ENCODE measurements at places on chromosomes 3 and 15.

DNA sequence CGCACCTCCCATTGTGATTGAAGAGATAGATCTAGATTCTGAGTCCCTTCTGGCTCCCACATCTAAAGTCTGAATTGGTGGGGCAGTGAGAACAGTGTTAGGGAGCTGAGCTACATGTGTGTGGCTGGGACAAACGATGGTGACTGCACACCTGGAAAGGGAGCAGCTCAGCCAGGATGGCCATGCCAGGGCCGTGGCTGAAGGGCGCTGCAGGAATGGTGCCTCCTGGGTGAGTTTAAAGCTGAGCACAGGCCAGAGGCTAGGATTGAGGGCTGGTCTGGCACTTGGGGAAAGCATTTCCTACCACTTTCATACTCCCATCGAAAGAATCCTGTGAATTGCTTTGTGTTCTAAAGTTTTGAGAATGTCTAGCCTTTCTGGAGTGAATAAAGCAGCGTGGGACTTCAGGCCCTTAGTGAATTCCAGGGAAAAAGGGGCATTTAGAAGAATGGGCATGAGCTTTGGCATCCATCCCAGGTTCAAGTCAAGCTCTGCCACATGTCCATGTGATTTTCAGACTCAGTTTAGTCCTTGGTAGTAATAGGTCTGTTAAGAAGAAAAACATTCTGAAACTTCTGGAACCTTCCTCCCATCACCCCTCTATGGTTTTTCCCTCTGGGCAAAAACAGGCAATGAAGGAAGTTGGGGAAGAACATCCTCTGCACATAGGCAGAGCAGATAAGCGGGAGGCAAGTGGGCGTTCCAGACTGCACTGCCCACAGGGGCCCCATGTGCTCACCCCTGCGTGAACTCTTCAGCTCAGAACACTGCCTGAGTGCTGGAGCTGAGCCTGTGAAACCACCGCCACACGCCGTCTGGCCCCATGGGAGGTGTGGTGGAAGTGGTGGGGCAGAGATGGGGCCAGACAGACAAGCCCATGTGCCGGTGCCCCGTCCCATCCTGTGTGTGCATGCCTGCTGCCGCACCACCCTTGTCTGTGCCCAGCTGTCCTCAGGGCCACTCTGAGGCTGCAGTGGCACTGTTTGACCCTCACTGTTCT is 12.9 kb upstream of the CPNE9 start:
- DNase-seq: no peak

DNA sequence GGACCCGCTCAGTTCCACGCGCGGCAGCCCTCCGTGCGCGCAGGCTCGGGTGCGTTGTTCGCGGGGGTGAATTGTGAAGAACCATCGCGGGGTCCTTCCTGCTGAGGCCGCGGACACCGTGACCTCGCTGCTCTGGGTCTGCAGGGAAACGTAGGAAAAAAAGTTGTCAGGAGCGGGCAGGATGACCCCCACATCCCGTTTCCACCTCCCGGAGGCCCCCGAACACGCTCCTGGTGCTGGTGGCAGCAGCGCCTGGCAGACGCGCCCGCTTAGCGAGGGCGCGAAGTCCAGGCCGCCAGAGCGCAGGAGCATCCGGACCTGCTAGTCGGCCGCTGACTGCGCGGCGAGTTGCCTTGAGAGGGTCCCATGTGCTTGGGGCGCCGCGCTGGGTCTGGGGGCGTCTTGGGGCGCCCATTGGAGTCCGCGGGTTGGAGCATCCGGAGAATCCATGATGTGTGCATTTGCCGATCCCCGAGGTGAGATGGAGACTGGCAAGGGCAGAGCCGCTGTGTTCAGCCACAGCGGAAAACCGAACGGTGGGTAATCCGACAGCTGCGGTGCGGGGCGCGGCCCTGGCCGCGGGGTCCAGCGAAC is 520 bp downstream of the GREM1 start:
- DNase-seq: peak; percentile 52

- no peak for DNase-seq
Observed at GRCh38 chr3:11829416-11829815, 17.3 kb downstream of the TAMM41 start.

DNA sequence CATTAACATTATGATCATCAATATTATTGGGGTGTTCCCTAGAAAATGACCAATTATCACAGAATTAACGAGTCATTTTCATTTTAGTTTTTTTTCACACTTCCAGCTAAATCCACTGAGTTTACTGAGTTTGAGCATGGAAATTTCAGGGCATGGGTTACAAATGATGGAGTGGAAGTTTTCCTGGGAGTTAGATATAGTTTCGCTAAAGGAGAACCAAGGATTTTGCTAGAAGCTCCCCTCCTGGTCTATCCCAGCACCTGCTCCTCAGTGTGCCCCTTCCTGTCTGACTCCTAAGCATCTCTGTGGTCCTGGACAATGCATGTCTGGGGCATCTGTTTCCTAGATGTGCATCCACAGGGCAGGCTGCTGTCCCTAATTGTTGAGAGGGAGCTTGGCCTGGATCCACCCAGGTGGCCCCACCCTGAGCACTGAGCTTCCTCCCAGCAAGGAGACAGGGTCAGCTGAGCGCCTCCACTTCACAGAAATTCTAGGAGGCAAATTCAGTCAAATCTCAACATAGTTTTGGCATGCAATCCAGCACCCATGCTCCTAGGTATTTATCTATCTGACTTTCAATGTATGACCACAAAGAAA is 102.3 kb upstream of the GOLGA6L6 start:
- DNase-seq: no peak

- no peak for DNase-seq
Observed at GRCh38 chr3:179565496-179565895, 2.8 kb downstream of the ACTL6A start.

GRCh38 chr15:52183562-52184173 is 7.5 kb downstream of the GNB5 start:
- peak; percentile 34 for DNase-seq

- no peak for DNase-seq
Observed at GRCh38 chr3:45460361-45460760, 72.0 kb downstream of the LARS2 start.

GRCh38 chr15:48307586-48307985 is 23.6 kb upstream of the DUT start:
- no peak for DNase-seq

GRCh38 chr3:66031102-66031698 is 7.5 kb downstream of the MAGI1 start:
- no peak for DNase-seq

- no peak for DNase-seq
Observed at GRCh38 chr3:64048631-64049061, 25.4 kb upstream of the PSMD6 start.

DNA sequence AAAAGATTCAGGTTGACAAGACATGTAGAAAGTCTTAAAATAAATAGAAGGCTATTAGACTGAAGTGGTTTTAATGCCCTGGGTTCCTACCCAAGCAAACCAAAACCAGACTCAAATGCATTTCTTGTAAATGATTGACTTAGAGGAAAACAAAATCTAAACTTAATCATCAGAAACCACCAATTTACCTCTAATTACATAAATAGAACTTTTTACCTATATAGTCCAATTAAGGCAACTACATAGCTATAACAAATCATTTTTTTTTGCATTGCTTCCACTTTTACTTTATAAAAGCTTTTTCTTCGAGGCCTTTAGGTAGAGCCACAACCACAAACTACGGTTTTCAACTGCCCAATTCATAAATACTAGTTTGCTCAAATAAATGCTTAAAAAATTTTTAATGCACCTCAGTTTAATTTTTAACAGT is 231.3 kb upstream of the ARHGEF26 start:
- DNase-seq: no peak

DNA sequence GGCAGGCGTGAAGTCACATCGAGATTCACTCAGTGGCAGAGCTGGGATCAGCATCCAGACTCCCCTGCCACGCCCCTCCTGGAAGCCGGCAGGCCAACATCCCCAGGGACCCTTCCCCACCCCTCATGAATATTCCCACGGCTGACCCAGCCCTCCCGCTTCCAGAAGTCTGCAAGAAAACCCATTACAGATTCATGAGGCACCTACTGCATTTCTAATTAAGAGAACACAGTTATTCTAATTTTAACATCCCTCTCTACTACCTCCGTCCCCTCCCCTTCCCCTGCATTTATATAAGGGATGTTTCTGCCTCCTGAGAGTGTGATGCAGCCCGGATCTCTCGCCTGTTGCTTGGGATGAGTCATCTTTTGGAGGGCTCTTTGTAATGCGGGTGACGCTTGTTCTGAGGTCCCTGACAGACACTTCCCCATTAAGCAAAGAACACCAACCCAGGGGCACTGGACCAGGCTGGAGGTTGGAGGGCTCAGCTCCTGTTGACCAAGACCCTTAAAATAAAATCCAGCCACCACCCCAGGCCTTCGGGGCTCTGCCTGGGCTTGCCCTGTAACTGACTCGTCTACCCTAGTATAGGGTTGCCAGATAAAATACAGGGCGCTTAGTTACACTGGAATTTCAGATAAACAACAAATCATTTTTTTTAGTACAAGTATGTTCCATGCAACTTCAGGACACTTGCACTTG is 118.7 kb downstream of the NUP210 start:
- peak; percentile 76 for DNase-seq

DNA sequence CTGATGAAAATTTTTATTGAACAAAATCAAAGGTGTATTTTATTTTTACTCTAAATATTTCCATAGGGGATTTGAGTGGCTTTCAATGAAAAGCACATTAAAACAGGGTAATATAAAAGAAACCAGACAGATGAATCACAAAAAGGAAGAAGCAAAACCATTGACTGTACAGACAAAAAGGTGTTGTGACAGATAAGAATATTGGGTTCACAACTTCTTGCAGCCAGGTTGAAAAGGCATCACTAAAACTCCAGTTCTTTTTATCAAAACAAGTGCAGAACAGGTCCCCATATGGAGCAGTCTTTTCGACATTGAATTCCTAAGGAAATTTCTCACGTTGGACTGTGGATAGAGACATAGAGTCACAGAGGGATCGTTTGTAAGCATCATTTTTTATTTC is 53.8 kb downstream of the AGTR1 start:
- DNase-seq: no peak

GRCh38 chr3:30260762-30261161 is 345.6 kb upstream of the TGFBR2 start:
- no peak for DNase-seq

Data from iPS-NIHi11 (cell line).